ENCODE measurements at places on chromosomes 2 and 18.

GRCh38 chr2:15730545-15731212 lies 139.0 kb downstream of the DDX1 start:
- no peak for DNase-seq

GRCh38 chr2:27803046-27803445 lies 31.5 kb downstream of the MRPL33 start:
- DNase-seq = no peak

DNA sequence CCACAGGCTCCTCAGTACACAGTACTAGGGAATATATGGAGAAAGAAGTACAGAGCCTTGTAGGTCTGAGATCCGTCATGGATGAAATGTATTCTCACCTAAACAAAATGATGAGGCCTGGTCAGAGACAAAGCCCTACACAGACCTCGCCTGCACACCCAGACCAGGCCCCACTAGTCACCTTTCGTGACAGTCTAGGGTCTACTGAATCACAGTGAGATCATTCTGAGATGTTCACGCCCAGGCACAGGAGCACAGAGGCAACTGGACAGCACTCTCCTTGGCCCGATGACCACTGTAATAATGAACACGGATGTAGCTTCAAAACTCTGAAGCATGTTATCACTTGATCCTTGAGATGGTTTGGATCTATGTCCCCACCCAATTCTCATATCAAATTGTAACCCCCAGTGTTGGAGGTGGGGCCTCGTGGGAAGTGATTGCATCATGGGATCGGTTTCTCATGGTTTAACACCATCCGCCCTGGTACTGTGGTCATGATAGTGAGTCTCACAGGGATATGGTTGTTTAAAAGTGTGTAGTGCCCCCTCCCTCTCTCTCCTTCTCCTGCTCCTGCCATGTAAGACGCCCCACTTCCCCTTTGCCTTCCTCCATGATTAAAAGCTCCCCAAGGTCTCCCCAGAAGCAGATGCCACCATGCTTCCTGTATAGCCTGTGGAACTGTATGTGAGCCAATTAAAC lies 15.1 kb downstream of the DOCK10 start:
- no peak for DNase-seq

- no peak for DNase-seq
These were observed 159.4 kb downstream of the MYO1B start for GRCh38 chr2:191404568-191404991.

GRCh38 chr2:178241844-178242551 lies 47.7 kb downstream of the OSBPL6 start:
- no peak for DNase-seq

DNA sequence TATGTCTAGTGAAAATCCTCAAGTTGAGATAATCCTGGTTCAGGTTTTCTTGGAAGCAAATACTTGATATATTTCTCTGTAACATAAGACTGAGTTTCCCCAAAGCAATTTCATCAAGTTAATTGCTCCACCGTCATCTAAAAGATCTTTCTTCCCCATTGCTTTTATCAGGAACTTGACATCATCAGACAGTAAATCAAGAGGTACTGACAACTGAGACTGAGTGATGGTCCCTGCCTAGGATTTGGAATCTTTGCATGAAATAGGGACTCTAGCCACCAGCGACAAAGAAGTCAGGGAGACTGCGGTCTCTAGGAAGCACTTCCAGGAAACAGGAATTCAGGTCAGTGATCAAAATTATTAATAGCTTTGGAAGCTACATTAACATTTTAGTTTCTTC lies 43.4 kb upstream of the SCN1A start:
- DNase-seq = no peak

DNA sequence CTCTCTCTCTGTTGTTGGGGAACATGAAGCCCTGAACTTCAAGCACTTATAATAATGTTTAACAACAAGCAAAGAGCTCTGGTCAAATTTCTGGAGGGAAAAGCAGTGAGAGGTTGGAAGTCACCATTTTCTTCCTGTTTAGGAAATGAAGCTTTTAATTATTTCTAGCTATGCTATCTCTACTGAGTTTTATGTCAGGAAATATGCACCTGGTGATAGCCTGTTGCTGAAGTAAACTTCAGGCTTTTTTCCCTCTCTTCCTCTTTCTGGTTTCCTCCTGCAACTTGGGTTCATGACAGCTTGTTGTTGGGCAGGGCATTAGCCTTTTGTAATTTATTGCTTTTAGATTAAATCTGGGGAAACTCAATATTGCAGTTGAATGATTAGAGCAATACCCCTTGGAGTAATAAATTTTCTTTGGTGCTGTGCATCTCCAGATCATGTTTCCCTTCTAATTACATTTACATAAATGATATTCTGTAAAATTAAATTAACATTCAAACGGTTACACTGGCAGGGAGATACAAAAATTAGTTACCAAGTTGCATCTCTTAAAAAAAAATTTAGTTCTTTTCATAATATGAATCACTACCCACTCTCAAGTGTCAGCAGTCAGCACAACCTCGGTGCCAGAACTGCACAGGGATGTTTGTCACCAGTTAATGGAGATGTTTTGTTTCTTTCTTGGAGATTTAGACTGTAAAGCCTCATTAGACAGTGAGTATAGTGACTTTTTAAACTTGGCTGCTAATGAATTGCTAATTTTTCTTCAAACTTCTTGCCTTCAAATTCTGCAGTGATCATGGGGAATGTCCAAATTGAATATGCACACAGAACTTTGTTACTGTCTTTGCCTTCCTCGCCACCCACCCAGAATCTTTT lies 466.6 kb upstream of the ETAA1 start:
- no peak for DNase-seq

DNA sequence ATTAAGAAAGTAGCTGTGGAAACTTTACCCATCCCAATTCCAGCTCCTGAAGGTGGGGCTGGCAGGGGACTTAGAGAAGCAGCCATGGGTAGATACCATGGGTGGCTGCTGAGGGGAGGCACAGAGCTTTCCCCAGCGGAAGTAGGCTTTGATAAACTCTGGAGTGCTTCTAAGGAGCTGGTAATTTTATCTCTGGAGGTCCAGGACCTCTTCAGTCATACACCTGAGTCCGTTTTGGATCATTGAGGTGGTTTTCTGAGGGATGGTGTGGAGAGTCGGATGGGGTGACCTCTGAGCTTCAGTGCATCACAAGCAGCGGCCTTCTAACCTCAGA lies 36.7 kb upstream of the BMP10 start:
- no peak for DNase-seq

DNA sequence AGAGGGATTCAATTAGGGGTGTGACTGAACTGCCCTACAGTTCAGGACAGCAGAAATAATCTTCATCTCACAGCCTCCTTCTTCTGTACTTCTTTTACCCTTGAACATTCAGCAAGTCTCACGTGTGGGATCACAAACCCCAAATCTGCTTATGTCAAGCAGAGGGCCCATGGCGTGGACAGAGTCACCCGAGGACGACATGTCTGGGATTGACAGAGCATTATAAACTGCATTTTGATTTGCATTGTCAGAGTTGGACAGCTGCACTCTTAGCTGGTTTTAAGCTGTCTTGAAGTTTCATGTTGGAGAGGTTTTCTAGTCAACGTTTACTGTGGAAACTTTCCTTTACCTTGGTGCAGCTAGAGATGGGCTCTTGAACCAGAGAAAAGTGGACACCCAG lies 26.4 kb downstream of the MGAT5 start:
- no peak for DNase-seq

DNA sequence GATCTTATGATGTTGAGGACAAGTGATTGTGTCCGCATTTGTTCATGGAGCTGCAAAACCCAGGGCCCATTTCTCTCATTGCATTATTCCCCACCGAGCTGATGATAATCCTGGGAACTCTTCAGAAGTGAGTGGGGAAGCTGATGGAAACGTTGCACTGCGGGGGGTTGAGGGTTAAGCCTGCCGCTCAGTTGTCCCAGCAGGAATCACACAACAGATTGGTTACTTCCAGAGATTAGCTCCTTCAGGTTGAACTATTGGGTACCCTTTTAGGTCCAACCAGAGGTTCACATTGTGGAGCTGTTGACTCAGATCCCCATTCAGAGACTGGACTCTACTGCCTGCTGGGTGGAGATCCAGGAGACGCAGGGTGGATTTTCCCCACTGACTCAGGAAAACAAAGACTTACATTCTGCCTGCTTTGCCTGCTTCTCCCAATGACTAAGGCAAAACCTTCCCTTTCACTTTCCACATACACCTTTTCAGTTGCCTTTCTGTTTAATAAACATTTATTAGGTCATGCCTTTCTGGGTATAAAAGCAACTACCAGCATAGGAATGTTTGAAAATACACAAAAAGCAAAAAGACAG lies 286.4 kb downstream of the TXNL1 start:
- DNase-seq = no peak

DNA sequence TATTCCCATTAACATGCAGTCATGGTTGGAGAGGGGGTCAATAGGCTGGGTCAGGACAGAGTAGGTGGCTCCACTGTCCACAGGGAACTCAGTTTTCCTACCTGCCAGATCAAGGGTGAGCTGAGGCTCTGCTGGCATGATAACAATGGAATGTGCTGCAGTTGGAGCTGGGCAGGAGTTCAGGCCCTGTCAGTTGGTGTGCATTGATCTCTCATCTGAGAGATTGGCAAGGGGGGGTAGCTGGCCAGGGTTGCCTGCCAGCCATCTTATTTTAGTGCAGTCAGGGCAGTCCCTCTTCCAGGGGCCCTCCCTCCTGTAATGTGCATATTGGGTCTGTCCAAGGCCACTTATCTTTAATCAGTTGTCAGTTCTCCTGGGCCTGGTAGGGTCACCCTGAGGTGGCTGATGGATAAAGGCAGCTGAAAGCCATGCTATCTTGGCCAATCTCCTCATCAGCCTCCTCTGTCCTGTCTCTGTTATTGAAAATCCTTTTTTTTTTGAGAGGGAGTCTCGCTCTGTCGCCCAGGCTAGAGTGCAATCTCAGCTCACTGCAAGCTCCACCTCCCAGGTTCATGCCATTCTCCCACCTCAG lies 38.1 kb upstream of the CCBE1 start:
- no peak for DNase-seq

- no peak for DNase-seq
These were observed 15.1 kb downstream of the GRHL1 start for GRCh38 chr2:9966491-9967022.

GRCh38 chr2:32212295-32212694 lies 46.6 kb downstream of the SLC30A6 start:
- no peak for DNase-seq

- DNase-seq = no peak
These were observed 12.5 kb upstream of the GPR39 start for GRCh38 chr2:132404056-132404455.

DNA sequence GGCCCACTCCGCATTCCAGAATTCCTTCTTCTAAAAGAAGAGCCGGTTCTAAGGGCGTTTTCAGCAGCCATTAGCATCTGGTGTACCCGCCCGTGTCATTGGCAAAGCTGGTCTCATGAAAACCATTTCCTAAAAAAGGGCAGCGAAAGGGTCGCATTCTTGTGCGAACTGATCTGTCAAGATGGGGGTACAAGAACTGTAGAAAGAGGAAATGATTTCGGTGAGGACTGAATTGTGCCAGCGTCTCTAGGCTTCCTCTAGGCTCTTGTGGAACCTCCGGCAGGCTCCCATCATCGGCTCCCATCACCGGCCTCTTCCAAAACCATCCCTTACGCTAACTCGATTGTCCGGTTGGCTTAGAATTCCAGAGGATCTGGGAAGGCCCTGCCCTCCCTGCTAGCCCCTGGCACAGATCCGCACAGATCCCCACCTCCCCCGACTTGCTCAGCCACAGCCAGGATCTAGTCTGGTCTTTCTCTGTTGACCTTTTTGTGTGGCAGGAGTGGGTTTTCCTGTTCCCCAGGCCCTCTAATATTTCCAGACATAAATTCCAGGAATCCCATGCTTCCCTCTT lies 1.3 kb downstream of the RAB31 start:
- no peak for DNase-seq

GRCh38 chr18:76913583-76913982 lies 91.2 kb downstream of the ZNF236 start:
- no peak for DNase-seq

- DNase-seq = no peak
These were observed 31.8 kb upstream of the MTCL1 start for GRCh38 chr18:8673256-8674209.

DNA sequence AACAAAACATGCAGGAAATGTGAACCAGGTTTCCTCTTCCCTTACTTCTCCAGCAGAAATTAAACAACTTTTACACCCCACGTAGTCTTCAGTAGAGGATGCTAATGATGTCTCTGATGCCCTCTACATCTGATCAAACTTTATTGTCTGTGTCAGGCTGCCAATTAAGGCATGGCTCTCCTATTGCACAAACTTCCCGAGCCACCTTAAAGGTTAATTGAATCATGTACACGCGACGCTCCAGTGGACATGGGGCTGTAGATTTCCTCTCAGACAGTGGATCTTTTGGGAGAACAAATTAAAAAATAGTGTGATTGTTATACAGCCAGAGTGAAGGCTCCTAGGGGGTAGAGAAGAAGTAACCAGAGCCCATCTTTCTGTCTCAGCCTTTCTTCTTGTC lies 301.6 kb downstream of the SMAD2 start:
- DNase-seq = no peak

DNA sequence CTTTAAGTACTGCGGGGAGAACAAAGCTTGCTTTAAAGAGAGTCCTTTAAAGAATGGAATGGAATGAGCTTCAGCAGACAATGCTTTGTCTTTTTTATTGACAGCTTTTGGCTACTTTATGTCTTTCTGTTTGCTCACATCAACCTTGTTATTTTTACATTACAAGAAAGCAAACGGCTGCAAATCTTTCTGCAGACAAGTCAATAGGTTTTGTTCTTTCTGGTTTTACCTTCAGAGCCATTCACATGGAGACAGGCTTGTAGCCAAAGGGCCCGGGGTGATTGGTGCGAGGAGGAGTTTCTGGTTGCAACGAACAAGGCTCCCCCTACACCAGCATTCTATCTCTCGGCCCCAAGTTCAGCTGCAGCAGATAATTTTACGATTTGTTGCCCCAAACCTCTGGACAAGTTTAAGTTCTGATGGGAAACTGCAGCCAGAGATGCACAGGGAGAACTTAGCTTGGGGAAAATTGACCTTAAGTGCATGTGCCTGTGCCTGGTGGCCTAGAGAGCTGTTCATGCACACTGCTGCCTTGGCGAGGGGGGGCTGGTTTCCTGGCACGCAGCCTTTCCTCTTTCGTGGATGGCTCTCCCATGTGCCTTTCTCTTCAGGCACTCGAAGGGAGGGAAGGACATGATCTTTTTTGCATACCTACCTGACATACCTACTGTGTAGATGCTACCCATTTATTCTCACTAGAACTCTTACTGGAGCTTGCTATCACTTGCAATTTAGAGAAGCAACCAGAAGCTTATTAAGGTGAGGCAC lies 543.2 kb downstream of the DCDC2C start:
- DNase-seq = no peak

DNA sequence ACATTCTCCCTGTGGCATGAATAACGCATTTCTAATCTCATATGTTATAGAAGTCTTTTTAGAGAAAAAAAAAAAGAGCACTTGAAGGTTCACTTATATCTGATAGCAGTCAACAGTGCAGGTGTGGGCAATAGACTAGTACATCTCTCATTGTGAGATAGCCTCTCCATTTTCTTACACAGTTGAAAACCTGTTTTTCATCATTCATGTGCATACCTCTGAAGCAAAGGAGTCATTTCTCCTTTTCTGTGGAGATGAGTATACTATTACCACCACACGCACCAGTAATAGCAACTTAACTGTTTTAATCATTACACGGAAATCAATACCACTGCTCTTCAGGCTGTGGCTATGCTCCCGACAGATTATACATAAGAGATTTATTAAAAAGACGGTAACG lies 1653.3 kb upstream of the TMEFF2 start:
- no peak for DNase-seq
